GM23338 (cell line): ENCODE measurements at places on chromosomes 13 and 19. TPM values are rescaled to one million over a fixed set of nuclear protein-coding genes. Genes with fewer than 3 reads are reported as not detected.

DNA sequence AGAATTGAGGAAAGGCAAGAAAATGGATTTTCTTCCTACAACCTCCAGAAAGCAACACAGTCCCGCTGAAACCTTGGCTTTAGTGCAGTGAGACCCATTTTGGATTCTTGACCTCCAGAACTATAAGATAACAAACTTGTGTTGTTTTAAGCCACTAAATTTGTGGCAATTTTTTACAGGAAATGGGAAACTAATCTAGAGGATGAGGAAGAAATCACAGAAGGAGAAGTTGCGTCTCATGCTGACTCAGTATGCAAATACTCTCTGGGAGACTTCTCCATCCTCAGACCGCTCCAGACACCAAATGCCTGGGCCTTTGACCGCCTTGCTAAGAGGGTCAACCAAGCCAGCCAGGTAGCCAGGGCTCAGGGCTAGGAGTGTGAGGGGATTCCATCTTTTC is 13.1 kb upstream of the CEACAM16 start:
- no peak for DNase-seq

DNA sequence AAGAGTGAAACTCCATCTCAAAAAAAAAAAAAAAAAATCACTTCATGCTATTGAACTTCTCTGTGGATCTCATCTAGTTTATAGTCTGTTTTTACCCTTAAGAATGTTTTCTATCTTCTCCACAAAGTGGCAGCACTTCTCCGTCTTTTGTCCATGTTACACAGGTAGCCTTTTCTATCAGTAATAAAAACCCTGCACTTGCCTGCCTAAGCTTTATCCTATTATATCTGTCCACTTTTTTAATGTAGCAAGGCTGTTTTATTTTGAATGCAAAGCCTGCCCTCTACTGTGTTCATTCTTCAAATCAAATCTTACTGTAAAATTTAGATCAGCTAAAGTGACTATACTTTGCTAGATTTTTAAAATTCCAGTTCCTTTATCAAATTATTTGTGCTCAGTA is 124.0 kb downstream of the STOML3 start:
- no peak for DNase-seq

GRCh38 chr19:15129856-15130585 is 22.8 kb downstream of the SYDE1 start:
- DNase-seq, result no peak

DNA sequence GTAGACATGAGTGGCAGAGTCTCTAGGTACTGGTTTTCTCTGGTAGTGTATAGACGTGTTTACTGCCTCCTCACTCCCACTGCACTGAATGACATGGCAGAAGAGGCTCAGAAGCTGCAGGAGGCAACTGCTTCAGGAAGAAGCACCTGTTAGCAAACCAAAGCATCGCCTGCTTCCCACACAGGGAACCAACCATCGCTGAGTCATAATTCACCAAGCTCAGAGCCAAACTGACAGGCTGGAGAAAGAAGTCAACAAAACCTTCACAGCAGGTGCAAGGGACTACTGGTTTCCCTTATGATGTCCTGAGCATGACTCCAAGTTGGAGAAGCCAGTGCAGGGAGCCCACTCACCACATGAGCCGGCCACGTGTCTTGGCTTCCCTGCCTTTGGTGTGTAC is 69.8 kb downstream of the KCTD12 start:
- no peak for DNase-seq

GRCh38 chr13:50378509-50379044 is 363.3 kb downstream of the KCNRG start:
- no peak for DNase-seq

GRCh38 chr19:48737360-48737998 is 2.9 kb downstream of the RASIP1 start:
- peak; percentile 96 for DNase-seq

- DNase-seq, result no peak
Observed at GRCh38 chr13:59691501-59692066, 472.1 kb downstream of the DIAPH3 start.

- DNase-seq, result peak; percentile 55
Observed at GRCh38 chr19:2926341-2927031, 18.3 kb downstream of the ZNF77 start.

DNA sequence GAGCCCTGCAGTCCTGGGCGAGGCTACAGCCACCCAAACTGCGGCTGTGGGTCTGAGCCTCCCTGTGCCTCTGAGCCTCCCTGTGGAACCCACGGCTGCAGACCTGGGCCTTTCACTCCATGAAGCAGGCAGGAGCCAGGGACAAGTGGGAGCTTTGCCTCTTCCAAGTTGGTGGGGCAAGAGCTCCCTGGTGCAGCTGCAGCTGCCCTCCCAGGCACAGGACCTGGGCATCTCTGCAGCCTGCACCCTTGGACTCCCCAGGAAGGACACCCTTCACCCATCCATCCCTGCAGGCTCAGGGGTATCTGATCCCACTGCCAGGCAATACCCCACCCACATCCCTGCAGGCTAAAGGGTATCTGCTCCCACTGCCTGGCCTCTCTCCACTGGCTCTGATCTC is 2.3 kb downstream of the TEX26 start:
- no peak for DNase-seq

DNA sequence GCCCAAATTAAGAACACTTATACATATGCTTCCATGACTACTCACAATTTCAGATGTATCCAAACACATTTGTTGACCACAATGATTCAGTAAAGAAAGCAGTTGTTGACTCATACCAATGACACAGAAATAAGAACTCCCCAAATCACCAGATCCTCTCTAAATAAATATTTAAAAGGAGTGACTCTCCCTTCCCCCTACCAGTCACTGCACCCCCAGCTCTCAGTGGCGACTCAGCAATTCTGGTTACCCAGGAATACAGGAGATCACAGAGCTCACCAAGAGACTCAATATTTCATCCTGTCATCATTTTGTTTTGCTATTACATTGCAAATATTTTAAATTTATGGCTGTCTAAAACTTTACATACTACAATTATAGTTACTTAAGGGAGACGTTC is 131.5 kb downstream of the RGCC start:
- DNase-seq, result peak; percentile 21

DNA sequence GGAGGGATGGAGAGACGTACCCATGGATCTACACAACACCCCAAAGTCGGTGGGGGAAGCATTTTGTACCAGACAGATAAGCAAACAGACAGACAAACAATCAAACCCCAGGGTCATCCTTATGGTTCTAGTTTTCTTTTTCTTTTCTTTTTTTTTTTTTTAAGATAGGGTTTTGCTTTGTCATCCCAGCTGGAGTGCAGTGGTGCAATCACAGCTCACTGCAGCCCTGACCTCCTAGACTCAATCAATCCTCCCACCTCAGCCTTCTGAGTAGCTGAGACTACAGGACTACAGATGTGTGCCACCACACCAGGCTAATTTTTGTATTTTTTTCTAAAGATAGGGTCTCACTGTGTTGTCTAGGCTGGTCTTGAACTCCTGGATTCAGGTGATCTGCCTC is 17.9 kb upstream of the FBL start:
- DNase-seq, result no peak

DNA sequence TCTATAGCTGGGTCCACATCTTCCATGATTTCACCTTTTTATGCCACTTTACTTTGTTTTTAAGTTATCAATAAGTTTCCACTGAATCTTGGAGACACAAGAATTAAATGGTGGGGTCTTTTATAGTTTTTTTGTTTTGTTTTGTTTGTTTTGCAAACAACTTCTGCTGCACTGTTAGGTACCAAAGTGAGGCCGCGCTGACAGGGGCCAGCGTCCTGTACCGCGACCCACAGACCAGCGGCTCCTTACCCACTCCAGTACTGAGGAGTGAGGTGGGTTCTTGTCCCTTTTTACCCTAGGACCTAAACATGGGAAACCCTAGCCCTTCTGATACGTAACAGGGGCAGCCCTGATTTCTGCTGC is 75.8 kb upstream of the MCF2L start:
- DNase-seq, result no peak

- no peak for DNase-seq
Observed at GRCh38 chr13:59890054-59890453, 273.7 kb downstream of the DIAPH3 start.

- DNase-seq, result no peak
Observed at GRCh38 chr19:1183543-1184172, 9.6 kb upstream of the SBNO2 start.

- DNase-seq, result no peak
Observed at GRCh38 chr19:51440846-51441409, 17.3 kb downstream of the SIGLEC8 start.

DNA sequence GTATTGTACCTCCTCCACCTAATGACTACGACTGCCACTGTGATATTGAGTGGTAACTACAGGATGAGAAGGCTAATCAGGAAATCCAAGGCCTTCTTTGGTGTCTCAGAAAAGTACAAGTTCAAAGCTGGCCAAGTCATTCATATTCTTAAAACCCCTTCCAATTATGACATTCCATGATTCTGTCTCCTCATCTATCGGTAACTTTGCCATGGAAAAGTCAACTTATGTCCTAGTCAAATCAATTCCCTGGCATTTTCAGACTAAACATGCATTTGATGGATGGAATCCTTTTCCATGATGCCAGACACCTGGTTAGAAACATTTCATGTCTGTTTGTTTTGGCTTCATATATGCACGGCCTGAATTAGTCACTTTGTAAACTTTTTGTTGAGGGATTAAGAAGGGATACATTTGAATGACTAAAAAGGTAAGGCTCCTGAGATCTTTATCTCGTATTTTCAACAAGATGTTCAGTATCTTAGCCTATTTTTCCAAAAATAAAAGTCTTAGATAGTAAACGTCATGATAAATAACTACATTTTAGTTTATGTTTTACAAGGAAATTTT is 186.5 kb downstream of the NHLRC3 start:
- no peak for DNase-seq

DNA sequence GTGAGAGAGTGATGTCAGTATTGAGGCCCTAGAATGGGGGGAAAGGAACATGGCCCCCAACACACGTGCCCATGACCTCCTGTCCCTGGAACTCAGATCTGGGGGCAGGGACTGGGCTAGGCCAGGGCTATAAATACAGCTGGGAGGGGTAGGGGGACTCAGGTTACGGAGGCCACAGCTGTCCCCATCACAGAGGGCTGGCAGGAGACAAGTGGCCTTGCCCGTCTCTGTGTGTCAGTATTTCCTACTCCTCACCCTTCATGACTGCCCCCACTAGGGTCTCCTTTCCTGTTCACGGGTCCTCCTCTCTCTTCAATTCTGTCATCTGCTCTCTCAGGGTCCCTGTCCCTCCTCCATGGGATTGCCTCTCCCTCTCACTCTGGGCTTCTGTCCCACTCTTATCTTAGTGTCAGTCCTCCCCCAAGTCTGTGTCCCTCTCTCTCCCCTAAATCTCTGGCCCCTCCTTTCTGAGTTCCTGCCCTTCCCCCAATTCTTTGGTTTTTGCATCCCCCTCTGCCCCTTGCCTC is 687 bp upstream of the HRC start:
- DNase-seq, result peak; percentile 37

- no peak for DNase-seq
Observed at GRCh38 chr13:46726347-46726746, 70.6 kb downstream of the ESD start.

GRCh38 chr19:31970027-31970461 is 375.4 kb upstream of the ZNF507 start:
- no peak for DNase-seq

- no peak for DNase-seq
Observed at GRCh38 chr19:18649371-18650020, 12.7 kb downstream of the KLHL26 start.

DNA sequence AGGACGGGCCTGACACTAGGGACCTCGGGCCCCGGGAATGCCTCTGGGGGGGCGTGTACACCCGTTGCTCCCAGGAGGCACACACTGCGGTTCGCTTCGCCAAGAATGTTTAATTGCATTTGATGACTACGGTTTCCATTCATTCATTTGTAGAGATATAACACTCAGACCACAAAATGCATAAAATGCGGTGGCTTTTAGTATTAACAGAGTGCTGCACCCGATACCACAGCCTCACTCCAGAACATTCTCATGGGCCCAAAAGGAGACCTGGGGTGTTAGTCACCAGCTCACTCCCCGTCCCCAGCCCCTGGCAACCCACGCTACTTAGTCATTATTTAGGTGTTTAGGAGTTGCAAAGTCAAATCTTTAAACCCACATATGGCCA is 21.8 kb downstream of the HCN2 start:
- DNase-seq, result no peak

Gene ANGPTL8
- 0.42 TPM in 1 of 2 replicates, not detected in the other for polyA plus RNA-seq

Gene PRR12
- 8.6 and 10.3 TPM in 2 replicates for polyA plus RNA-seq

Gene TMEM38A
- polyA plus RNA-seq, result 5.9 and 7.6 TPM in 2 replicates

Gene KIR2DL4
- polyA plus RNA-seq, result not detected in 2 replicates

Gene ANGPTL4
- 1.9 and 2.1 TPM in 2 replicates for polyA plus RNA-seq

Gene ZNF606
- polyA plus RNA-seq, result 11.4 and 13.6 TPM in 2 replicates

Gene NLRP9
- polyA plus RNA-seq, result not detected in 2 replicates

Gene ANKRD24
- 3.7 and 4.5 TPM in 2 replicates for polyA plus RNA-seq

Gene CLEC17A
- 0.21 TPM in 1 of 2 replicates, not detected in the other for polyA plus RNA-seq
